ENCODE measurements at places on chromosomes 16 and 17. TPM values are rescaled to one million over a fixed set of nuclear protein-coding genes. Genes with fewer than 3 reads are reported as not detected.

The CES3 gene
- total RNA-seq: 0.13 TPM

The AP1G1 gene
- total RNA-seq: 63.0 TPM

The CLEC18A gene
- 0.93 TPM for total RNA-seq

The BAIAP3 gene
- total RNA-seq: 0.92 TPM

The FBXL19 gene
- total RNA-seq: 12.9 TPM

The KRT36 gene
- total RNA-seq: not detected

The CCDC200 gene
- total RNA-seq: not detected

The RPL13 gene
- total RNA-seq: 2,119 TPM

The CEP112 gene
- total RNA-seq: 10.7 TPM

The PRKCB gene
- 0.19 TPM for total RNA-seq

The RGS11 gene
- total RNA-seq: 2.7 TPM

The CLDN7 gene
- total RNA-seq: 3.5 TPM

The KRT16 gene
- total RNA-seq: 0.79 TPM

The CHST4 gene
- total RNA-seq: not detected

The TP53TG3 gene
- total RNA-seq: 0.25 TPM

The CCDC57 gene
- total RNA-seq: 13.6 TPM

The KRT28 gene
- not detected for total RNA-seq

The NAGS gene
- 0.93 TPM for total RNA-seq

The ORMDL3 gene
- 98.3 TPM for total RNA-seq

The SOX15 gene
- 0.26 TPM for total RNA-seq

The PRSS36 gene
- 0.53 TPM for total RNA-seq

The MYADML2 gene
- under 0.01 TPM for total RNA-seq

The SBK1 gene
- total RNA-seq: not detected

The FN3K gene
- 11.5 TPM for total RNA-seq

The RAB11FIP3 gene
- total RNA-seq: 26.5 TPM

The KLHL10 gene
- not detected for total RNA-seq

The CASKIN1 gene
- total RNA-seq: 0.40 TPM

The SRSF1 gene
- 420 TPM for total RNA-seq

The TPSG1 gene
- total RNA-seq: not detected

The GINS2 gene
- total RNA-seq: 9.2 TPM

The NTN3 gene
- total RNA-seq: 0.40 TPM

The ASPHD1 gene
- 7.8 TPM for total RNA-seq
